ENCODE measurements at places on chromosomes 13 and 19.

DNA sequence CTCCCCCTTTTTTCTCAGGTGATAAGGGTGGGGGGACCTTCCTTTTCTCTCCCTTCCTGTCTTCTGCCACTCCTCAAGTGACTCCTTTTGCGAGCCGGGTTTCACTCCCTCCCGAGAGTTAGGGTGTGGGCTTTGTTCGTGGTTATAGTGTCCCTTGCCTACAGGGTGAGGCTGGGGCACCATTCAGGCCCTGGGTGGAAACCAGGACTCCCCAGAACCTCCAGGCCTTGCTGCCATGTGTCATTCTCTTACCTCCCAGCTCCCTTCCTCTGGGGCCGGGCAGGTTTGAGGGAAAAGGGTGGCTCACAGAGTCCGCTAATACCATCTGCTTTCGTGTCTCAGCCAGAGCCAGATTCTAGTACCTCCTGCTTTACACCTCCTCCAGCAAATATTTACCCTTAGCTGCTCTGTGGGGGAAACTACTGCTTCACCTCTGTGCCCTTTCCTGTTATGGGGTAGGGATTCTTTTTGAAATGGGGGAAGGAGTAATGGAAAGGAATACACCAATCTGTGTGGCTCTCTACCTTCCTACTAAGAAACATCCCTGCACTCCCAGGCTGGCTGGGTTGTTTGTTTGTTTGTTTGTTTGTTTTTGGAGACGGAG, 2.8 kb downstream of the ACTN4 start:
- DNase-seq = no peak

DNA sequence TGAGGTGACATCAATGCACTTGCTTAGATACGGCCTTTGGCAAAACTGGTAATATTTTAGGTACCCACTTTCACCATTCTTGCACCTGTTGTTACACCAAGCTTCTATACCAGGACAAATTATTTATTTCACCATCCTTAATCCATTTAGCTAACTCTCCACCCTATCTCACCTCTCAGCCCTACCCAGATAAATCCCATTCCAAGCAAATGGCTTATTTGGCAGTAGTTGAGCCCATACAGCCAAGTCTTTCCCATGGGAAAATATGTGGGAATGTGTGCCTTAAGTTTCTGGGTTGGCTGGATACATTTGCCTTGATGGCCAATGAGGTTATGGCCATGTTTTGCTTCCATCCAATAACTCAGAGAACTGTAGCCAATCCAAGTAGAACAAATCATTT, 551.9 kb downstream of the GPC6 start:
- DNase-seq = no peak

- no peak for DNase-seq
Measured at GRCh38 chr13:103140001-103140671, 73.9 kb upstream of the SLC10A2 start.

- DNase-seq = no peak
Measured at GRCh38 chr19:4624301-4624700, 15.0 kb upstream of the TNFAIP8L1 start.

DNA sequence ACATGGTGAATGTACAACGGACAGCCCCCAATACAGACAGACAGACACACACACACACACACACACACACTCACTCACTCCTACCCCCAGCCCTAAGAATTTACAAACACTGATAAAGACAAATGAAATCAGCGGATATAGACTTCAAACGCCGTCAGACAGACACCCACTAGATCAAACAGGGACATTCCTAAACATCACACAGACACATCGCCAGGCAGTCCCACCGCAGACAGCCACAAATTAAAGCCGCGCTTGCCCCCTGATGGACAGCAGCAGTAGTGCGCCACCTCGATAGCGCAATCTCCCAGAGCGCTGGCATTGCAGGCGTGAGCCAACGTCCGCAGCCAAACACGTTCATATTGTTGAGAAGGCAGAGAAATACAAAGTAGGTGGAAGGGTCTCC, 24.7 kb upstream of the ADGRE1 start:
- DNase-seq = peak; percentile 93

DNA sequence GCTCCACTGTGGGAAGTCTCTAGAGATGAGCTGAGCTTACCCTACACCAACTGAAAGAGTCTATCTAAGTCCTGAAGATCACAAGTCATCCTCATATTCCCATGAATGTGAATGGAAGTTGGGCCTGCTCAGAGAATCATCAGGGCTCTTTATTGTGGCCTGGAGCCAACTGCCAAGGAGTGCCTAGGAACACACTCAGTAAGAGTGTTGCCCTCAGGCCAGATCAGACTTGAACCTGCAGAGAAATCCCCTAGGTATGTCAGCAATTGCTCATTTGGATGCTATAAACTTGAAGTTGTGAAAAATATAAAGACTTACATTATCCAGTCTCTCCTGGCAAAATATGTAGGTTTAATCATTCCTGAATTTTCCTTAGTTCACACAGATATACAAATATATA, 1070.2 kb downstream of the EFNB2 start:
- DNase-seq = no peak

- peak; percentile 50 for DNase-seq
Measured at GRCh38 chr19:50003810-50004419, 21.3 kb downstream of the VRK3 start.

GRCh38 chr19:29645911-29646310, 19.4 kb upstream of the PLEKHF1 start:
- DNase-seq = no peak

GRCh38 chr19:11238781-11239376, 540 bp upstream of the ANGPTL8 start:
- no peak for DNase-seq

DNA sequence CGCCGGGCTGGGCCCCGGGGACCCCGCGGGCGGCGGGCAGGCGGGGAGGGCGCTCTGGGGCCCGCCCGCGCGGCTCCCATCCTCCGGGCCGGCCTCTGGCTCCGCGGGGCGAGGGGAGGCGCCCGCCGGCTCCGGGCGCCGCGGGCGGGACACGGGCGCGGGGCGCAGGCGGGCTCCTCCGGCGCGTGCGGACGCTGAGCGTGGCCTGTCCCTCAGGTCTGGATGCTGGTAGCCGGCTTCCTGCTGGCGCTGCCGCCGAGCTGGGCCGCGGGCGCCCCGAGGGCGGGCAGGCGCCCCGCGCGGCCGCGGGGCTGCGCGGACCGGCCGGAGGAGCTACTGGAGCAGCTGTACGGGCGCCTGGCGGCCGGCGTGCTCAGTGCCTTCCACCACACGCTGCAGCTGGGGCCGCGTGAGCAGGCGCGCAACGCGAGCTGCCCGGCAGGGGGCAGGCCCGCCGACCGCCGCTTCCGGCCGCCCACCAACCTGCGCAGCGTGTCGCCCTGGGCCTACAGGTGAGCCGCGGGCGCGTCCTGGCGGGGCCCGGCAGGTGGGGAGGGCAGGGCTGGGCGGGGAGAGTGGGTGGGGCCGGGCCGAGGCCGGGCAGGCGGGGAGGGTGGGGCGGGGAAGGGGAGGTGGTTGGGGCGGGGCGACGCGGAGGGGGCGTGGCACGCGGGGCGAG, 420 bp downstream of the IL17D start:
- DNase-seq = peak; percentile 67

DNA sequence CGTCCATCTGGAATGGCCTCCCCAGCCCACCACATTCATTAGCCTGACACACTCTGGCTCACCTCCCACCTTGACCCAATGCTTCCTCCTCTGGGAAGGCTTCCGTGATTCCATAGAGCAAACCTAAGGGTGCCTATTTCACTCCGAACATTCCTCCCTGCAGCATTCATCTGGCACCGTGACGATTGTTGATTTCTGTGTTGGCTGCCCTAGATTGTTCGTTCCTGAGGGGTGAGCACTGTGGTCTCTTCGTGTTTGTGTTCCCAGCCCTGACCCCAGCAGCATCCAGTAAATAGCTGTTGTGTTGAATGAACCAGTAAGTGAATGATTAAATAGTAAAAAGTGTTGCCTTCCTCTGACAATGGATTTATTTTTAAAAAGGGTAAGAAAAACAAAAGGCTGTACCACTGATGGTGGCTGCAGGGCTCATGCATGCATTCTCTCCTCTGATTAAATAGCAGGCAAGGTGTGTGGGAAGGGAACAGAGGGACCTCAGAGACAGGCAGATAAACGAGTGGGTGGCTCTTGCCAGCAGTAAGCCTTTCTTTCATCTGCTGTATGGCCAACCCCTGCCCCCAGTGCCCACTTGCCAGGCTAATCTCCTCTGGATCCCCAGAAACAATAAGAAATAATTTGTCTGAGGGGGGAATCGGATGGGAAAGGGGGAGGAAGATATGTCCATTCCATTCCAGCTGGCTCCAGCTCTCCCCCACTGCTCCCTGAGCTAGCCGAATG, 48.4 kb upstream of the CACNA1A start:
- DNase-seq = no peak

Data from CD4-positive, alpha-beta T cell treated with Interleukin-4 for 4 hours (primary cell).